ENCODE measurements at places on chromosomes 2 and 18. TPM values are rescaled to one million over a fixed set of nuclear protein-coding genes. Genes with fewer than 3 reads are reported as not detected.

Gene SCG2
- 19.8 TPM for total RNA-seq

Gene C2orf80
- not detected for total RNA-seq

Gene CCBE1
- total RNA-seq: 0.84 TPM

Gene IKZF2
- total RNA-seq: 1.6 TPM

Gene NCK2
- total RNA-seq: 26.7 TPM

Gene TUBA4B
- total RNA-seq: not detected

Gene RBKS
- total RNA-seq: 2.4 TPM

Gene AFF3
- total RNA-seq: 0.61 TPM

DNA sequence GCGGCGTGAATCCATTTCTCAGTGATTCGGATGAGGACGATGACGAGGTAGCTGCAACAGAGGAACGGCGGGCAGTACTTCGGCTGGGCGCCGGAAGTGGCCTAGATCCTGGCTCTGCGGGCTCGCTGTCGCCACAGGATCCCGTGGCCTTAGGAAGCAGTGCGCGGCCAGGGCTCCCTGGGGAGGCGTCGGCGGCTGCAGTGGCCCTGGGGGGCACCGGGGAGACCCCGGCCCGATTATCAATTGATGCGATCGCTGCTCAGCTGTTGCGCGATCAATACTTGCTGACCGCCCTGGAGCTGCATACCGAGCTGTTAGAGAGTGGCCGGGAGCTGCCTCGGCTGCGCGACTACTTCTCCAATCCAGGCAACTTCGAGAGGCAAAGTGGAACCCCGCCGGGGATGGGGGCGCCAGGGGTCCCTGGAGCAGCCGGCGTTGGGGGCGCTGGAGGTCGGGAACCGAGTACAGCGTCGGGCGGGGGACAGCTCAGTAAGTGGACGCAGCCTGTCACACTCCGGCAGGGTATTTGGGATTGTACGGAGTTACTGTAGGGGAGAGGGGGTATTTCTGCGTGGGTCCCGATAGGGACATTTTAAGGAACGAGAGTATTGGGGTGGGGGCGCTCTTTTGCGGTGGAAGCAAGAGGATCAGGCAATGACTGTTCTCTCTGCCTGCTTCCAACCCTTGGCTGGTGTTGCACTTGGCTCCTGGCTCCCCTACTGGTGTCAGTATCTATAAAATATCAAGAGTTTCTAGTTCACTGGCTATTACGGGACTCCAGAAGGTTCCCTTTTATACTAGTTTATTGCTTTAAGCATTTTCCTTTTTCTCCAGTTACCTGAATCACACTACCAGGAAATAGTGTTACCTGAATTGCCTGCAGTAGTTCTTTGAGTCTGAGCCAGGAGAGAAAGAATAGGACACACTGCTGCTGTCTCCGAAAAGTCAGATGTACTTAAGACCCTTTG is 772 bp downstream of the RELCH start:
- H3K4me1 ChIP-seq: peaks cover 14% of the 10 kb centered on the region
- peak overlapping the region; percentile 74 for H3K27ac ChIP-seq
- H3K36me3 ChIP-seq: no peaks in the 10 kb centered on the region
- no peak for DNase-seq
- H3K4me3 ChIP-seq: peak overlapping the region; percentile 89

DNA sequence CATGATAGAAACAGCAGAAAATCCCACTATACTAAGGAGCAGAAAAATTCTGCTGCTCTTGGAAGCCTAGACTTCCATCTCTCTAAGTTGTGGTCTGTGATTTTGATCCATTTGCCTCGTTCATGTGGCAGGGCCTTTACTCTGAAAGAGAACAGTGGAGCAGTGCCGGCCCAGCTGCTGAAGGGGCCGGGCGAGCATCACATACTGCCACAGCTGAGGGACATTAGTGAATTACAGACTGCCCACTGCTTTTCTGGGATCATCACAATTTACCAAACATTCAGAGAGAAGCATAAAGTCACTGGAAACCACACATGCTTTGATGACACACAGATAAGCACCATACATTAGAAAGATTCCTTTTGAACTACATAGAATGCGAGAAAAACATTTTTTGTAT is 217.0 kb upstream of the BOD1L2 start:
- H3K4me1 ChIP-seq: no peaks in the 10 kb centered on the region
- H3K4me3 ChIP-seq: no peak overlapping the region
- H3K36me3 ChIP-seq: no peaks in the 10 kb centered on the region

DNA sequence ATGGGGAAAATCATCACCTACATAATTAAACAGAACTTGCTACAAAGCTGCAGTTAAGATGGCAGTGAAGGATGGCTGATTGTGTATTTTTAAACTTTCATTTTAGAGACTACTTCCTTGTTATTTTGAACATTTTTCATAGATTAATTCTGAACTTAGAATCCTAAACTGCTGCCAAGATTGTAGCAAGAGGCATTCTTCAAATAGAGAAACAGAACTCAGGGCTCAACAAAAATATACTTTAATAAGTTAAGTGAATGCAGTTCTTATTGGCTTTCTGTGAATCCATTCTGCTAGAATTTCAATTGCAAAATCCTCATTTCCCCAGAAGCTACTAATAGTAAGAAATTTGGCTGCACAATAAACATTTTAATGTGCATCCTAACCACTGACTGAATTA is 160.3 kb downstream of the L3MBTL4 start:
- no peaks in the 10 kb centered on the region for H3K36me3 ChIP-seq
- no peak for DNase-seq
- H3K27ac ChIP-seq: no peak overlapping the region
- H3K27me3 ChIP-seq: no peaks in the 10 kb centered on the region
- no peaks in the 10 kb centered on the region for H3K4me1 ChIP-seq

GRCh38 chr2:99880148-99880963 is 262.0 kb downstream of the AFF3 start:
- H3K27ac ChIP-seq: no peak overlapping the region
- H3K27me3 ChIP-seq: peaks cover 88% of the 10 kb centered on the region
- H3K36me3 ChIP-seq: no peaks in the 10 kb centered on the region
- no peaks in the 10 kb centered on the region for H3K4me1 ChIP-seq

DNA sequence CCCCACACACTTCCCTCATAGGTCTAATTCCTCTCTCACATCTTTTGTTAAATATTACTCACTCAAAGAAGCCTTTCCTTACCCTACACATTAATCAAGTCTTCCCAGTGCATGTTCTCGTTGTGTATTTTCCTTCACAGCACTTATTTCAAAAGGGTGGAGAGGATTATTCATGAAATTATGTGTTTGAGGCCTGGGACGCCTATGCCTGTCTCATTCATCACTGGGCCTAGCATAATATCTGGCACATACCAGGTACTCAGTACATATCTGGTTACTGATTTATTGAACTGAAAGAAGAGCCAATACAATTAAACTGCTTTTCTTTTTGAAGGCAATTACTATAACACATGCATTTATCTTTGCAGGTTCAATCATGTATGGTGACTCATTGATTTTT is 15.1 kb upstream of the MALL start:
- no peak overlapping the region for H3K27ac ChIP-seq
- no peak for DNase-seq
- H3K27me3 ChIP-seq: no peaks in the 10 kb centered on the region
- H3K4me1 ChIP-seq: peaks cover 14% of the 10 kb centered on the region

DNA sequence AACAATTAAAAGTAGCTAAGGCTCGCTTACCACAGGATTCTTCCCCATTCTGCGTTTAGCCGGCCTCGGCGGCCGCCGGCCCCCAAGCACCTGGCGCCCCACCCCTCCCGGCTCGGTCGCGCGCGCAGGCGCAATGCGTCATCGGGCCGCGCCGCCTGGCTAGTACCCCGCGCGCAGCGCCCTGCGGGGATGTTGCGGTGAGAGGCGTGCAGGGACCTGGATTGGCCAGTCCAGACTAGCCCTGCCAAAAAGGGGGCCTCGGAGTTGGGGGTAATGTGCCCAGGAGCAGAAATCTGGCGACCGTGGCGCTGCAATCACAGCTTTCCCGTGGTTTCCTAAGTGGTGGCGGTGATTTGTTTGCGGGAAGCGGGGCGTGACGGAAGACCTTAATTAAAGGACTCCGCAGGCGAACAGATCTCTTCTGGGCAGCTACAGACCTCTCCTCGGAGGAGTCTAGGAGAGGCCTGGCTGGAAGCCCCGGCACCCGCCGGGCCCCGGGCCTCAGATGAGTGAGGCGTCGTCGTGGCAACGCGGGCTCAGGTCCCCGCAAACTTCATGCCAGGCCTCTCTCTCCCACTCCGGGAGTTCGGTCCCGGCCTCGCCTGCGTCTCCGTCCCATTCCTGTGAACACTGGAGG is 606 bp downstream of the TMEM237 start:
- H3K27me3 ChIP-seq: no peaks in the 10 kb centered on the region
- H3K4me3 ChIP-seq: peak overlapping the region; percentile 90
- peaks cover 4% of the 10 kb centered on the region for H3K4me1 ChIP-seq
- peak overlapping the region; percentile 64 for H3K27ac ChIP-seq

GRCh38 chr18:58005011-58005410 is 39.0 kb upstream of the NEDD4L start:
- H3K36me3 ChIP-seq: no peaks in the 10 kb centered on the region
- H3K27me3 ChIP-seq: no peaks in the 10 kb centered on the region
- H3K4me3 ChIP-seq: no peak overlapping the region

DNA sequence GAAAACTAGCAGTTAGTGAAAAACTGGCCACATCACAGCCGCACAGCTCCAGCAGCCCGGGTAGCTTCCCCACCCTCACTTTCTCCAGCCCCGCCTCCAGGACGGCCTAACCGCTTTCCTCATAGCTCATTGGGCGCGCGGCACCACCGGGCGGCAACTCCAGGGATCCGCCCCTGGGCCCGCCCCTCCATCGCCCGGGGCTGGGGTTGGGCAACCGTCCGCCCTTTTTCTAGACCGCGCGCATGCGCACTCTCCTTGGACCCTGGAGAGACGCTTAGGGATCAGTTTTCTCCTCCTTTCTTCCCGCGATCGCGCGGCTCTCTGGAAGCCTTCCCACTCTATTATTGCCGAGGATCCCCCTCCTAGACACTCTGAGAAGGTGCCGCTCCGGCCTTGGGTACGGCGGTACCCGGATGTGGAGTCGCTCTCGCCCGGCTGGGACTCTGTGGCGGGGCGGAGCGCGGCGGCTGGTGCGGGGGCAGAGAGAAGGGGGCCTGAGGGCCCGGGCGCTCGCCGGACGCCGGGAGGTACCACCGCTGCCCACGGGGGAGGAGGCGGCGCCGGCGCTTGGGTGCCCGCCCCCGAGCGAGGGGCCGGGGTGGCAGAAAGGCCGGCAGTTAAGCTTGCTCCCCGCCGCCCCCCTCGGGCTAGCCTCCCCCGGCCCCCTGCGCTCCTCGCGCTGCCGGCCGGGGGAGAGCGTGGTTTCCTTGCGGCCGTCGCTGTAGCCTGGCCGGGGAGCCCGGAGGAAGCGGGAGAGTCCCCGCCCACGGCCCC is at the start of gene MIB1:
MIB1 (plus strand) TSS at position 255 of the 774 bp plus-strand sequence. CDS start 792 bp downstream, outside the sequence.
- no peaks in the 10 kb centered on the region for H3K36me3 ChIP-seq
- peak; percentile 89 for DNase-seq
- no peaks in the 10 kb centered on the region for H3K27me3 ChIP-seq

GRCh38 chr2:104944495-104944894 is 90.6 kb downstream of the POU3F3 start:
- 0 out of 2 replicates have a peak, but pooled peaks cover 4% of the 10 kb centered on the region for H3K27me3 ChIP-seq
- DNase-seq: peak; percentile 35
- no peak overlapping the region for H3K27ac ChIP-seq
- H3K4me3 ChIP-seq: no peak overlapping the region

DNA sequence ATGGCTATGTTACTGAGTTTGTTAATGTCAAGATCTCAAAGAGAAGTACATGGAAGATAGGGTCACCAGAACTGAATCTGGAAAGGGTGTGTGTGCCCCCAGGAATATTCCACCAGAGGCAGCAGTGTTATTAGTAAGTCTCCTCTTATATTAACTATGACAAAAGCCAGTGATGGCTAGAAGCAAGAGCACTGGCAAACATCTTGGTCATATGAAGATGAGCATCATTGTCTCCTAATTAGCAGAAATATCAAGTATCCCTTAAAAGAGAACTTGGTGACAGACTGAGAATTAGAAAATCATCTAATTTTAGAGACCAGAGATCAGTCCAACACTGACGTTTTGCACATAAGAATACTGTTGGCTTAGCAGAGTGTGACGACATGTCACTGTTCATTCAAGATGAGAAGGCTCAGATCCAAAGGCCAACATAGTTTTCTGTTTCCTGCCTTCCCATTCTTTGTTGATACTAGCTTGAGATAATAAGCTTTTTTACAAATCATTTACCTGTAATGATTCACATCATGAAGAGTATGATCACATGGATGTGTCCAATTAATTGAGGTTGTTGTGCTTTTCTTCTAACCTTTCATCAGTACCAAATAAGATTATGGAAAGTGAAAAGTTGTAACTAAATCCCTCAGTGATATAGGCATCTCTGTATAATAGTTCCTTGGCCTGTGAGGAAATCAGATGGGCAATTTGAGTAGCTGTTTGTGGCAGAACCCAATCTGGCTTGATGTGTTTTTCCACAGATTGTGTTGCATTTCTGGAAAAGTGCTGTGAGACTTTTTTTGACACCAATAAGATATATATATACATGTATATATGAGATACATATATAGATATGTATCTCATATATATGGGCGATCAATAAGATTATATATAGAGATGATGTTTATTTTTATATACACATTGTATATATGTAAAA is 44.5 kb downstream of the MAPRE2 start:
- DNase-seq: no peak
- H3K27ac ChIP-seq: no peak overlapping the region
- H3K27me3 ChIP-seq: no peaks in the 10 kb centered on the region
- H3K4me1 ChIP-seq: no peaks in the 10 kb centered on the region
- H3K4me3 ChIP-seq: no peak overlapping the region

- peak; percentile 10 for DNase-seq
- peaks cover 14% of the 10 kb centered on the region for H3K4me1 ChIP-seq
- H3K27me3 ChIP-seq: no peaks in the 10 kb centered on the region
- no peak overlapping the region for H3K27ac ChIP-seq
Observed at GRCh38 chr2:51013079-51013932, 18.6 kb downstream of the NRXN1 start.

- H3K4me3 ChIP-seq: peak overlapping the region; percentile 16
- H3K27ac ChIP-seq: no peak overlapping the region
- no peak for DNase-seq
- no peaks in the 10 kb centered on the region for H3K27me3 ChIP-seq
Observed at GRCh38 chr18:74994502-74995418, 214.2 kb downstream of the PTGR3 start.

- H3K4me1 ChIP-seq: 0 out of 2 replicates have a peak, but pooled peaks cover 2% of the 10 kb centered on the region
- no peaks in the 10 kb centered on the region for H3K27me3 ChIP-seq
- no peak overlapping the region for H3K27ac ChIP-seq
- peaks cover 3% of the 10 kb centered on the region for H3K36me3 ChIP-seq
Observed at GRCh38 chr2:38727661-38728060, 23.5 kb downstream of the SRSF7 start.

GRCh38 chr2:151241224-151241623 is 20.4 kb downstream of the RBM43 start:
- H3K36me3 ChIP-seq: no peaks in the 10 kb centered on the region
- no peak for DNase-seq
- no peak overlapping the region for H3K27ac ChIP-seq
- no peaks in the 10 kb centered on the region for H3K27me3 ChIP-seq
- H3K4me1 ChIP-seq: no peaks in the 10 kb centered on the region

GRCh38 chr2:74831693-74832530 is 2.0 kb upstream of the HK2 start:
- H3K27me3 ChIP-seq: no peaks in the 10 kb centered on the region
- no peak overlapping the region for H3K27ac ChIP-seq
- H3K4me1 ChIP-seq: peaks cover 14% of the 10 kb centered on the region
- H3K36me3 ChIP-seq: no peaks in the 10 kb centered on the region
- H3K4me3 ChIP-seq: no peak overlapping the region
- no peak for DNase-seq
